ENCODE measurements at places on chromosomes 1 and 21.

- DNase-seq = no peak
Measured at GRCh38 chr1:6014130-6014999, 22.1 kb upstream of the NPHP4 start.

- DNase-seq = peak; percentile 53
Measured at GRCh38 chr21:40060083-40060677, 192.9 kb downstream of the PCP4 start.

DNA sequence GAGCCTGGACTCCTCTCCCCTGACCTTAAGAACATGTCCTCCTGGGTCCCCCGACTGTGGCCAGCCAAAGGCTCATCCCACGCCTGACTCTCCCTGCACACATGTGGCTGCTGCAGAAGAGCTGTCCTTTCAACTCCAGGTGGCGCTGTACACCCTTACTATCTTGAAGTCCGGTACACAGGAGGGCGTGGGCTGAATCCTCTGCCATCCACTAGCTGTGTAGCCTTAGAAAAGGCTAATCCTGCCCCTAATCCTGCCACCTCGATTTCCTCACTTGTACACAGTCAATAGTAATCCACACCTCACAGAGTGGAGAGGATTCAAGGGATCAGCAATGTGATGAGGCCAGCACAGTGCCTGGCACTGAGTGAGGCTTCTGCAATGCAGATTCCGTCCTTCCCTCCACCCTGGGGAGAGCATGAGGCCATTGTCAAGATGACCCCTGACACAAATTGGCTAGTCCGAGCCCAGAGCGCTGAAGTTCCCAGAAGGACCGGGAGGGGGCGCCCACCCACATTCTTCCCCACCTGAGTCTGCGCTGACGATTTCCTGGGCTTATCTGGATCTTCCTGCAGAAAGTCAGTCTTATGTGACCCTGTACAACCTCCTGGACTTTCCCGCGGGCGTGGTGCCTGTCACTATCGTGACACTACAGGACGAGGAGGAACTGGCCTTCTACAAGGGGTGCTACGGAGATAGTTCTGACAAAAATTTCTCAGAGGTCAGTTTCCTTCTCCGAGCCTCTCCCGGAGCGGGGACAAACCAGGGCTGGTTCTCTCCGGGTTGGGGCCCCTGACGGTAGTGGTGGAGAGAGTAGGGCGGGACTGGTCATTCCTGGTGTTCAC is 47.1 kb upstream of the DMBX1 start:
- peak; percentile 31 for DNase-seq

- DNase-seq = no peak
Measured at GRCh38 chr21:35002879-35003722, 46.0 kb downstream of the RUNX1 start.

GRCh38 chr1:213418268-213419071 is 367.4 kb downstream of the RPS6KC1 start:
- DNase-seq = no peak

- DNase-seq = no peak
Measured at GRCh38 chr1:47841356-47841755, 155.8 kb downstream of the TRABD2B start.

DNA sequence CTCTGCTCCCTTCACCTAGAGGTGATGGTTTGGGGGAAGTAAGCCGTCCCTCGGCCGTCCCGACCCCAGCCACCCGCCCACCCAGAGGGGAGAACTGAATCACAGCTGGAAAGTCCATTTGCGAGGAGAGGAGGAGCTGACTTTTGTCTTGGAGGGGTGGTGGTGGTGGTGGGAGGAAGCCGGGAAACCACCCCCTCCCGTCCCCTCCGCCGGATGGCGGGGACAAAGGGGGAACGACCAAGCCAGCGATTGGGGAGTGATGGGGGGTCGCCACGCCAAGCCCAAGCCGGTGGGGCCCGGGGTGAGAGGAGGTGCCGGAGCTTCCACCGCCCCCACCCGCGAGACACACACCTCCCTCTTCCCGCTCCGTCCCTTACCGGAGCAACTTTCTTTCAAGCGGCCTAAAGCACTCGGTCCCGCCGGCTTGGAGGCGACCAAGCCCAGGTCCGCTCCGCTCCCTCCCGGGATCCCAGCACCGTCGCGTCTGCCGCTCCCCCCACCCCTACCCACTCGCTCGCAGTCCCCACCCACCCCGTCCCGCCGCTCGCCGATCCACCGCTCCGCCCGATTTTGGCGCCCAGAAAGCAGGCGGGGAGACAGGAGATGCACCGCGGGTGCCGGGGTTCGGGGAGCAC is 540 bp downstream of the ARHGEF2 start:
- DNase-seq = no peak

GRCh38 chr1:235714205-235714897 is 64.8 kb upstream of the GNG4 start:
- DNase-seq = peak; percentile 65

Measured in COR-L47 (cell line).